ENCODE measurements at places on chromosomes 2 and 18.

DNA sequence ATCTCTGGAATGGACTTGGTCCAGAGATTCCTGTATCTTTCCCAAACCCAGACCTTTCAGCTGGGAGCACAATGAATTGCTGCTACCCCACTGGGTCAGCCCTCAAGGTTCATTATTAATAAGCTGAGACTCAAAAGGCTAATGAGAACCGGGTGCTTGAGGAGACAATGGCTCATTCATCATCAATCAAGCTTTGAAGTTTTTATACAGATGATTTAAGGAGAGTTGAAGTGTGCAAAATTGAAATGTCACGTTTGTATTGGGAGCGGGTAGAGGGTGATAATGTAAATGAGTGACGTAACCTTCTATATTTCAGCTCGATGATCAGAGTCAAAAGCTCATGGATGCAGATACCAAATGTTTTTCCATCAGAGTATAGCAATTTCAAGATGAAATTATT lies 744.9 kb downstream of the ERBB4 start:
- no peak for DNase-seq

DNA sequence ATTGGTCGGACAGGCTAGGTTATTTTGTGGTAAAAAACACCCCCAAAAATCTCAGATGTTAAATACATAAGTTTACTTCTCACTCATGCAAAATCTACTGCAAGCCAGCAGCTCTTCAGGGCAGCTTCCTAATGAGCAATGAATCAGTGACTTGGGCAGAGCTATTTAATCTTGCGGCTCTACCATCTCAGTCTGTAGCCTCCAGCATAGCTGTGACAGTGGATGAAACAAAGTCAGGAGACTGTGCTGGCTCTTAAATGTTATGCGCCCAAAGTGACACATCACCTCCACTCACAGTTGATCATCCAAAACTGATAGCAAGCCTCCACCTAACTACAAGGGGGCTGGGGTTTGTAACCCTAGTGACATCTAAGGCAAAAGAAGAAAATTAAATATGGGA lies 571.9 kb downstream of the METTL4 start:
- no peak for DNase-seq

GRCh38 chr2:136319237-136319636 lies 201.3 kb upstream of the CXCR4 start:
- DNase-seq, result no peak

DNA sequence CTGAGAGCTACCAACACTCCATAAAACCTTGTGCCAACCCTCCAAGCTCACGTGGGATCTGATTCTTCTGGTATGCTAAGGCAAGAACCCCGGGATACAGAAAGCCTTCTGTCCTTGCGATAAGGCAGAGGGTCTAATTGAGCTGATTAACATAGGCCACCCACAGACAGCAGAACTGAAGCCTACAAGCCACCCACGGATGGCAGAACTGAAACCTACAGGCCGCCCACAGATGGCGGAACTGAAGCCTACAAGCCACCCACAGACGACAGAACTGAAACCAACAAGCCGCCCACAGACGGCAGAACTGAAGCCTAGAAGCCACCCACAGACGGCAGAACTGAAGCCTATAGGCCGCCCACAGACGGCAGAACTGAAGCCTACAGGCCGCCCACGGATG lies 216.3 kb downstream of the SNTG2 start:
- no peak for DNase-seq

GRCh38 chr2:51612387-51612786 lies 580.5 kb upstream of the NRXN1 start:
- DNase-seq, result no peak

GRCh38 chr2:171404719-171405118 lies 29.1 kb downstream of the METTL8 start:
- DNase-seq, result no peak
